GM23248 (cell line): ENCODE measurements at places on chromosomes 11 and 22. TPM values are rescaled to one million over a fixed set of nuclear protein-coding genes. Genes with fewer than 3 reads are reported as not detected.

HBG1 gene
- total RNA-seq, result not detected in 2 replicates

OR5B21 gene
- not detected in 2 replicates for total RNA-seq

HSD17B12 gene
- total RNA-seq, result 92.3 and 113 TPM in 2 replicates

KAT5 gene
- total RNA-seq, result 36.6 and 47.4 TPM in 2 replicates

CRACR2B gene
- total RNA-seq, result 0.38 and 2.3 TPM in 2 replicates

ROBO4 gene
- total RNA-seq, result 0.51 and 1.3 TPM in 2 replicates

DNA sequence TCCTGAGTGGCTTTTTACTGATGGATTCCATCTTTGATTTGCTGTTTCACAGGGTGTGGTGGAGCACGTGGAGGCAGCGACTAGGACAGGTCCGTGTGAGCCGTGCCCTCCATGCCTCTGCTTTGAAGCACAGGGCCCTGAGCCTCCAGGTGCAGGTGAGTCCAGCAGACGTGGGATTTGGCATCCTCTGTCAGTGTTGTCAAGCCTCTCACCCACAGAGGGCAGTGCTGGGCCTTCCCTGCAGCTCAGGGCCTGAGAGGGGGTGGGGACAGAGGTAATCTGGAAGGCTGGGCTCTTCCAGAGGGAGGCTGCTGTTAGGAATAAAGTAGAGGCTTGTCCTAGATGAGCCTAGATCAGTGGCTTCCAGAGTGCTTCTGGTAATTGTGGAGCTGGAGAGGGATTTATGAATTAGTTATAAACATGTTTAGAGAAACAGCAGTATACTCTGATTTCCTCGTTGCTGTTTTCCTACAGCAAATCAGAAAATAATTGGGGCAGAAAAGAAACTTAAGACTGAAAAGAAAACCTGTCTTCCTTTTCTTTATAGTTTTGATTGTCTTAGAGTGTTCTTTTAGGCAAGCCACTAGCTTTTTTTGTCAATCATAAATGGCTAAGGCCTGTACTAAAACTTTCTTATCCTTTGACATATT is 65.0 kb downstream of the SFI1 start:
- DNase-seq, result peak; percentile 86

GRCh38 chr11:126175393-126175792 is 36.1 kb downstream of the RPUSD4 start:
- DNase-seq, result peak; percentile 42

DNA sequence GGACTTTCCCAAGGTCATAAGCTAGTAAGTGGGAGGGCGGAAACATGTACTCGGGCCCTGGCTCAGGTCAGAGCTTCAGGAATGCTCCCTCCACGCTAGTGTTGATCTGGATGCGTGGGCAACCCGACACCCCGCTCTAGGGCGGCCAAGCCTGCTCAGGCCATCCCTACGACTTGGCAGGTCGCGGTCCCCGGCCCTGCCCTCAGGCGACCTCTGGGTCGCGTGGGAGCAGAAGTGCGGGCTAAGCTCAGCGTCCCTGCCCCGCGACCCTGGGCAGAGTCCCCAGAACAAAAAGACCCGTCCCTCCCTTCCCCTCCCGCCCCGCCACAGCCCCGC is 781 bp upstream of the TEF start:
- DNase-seq, result peak; percentile 97

DNA sequence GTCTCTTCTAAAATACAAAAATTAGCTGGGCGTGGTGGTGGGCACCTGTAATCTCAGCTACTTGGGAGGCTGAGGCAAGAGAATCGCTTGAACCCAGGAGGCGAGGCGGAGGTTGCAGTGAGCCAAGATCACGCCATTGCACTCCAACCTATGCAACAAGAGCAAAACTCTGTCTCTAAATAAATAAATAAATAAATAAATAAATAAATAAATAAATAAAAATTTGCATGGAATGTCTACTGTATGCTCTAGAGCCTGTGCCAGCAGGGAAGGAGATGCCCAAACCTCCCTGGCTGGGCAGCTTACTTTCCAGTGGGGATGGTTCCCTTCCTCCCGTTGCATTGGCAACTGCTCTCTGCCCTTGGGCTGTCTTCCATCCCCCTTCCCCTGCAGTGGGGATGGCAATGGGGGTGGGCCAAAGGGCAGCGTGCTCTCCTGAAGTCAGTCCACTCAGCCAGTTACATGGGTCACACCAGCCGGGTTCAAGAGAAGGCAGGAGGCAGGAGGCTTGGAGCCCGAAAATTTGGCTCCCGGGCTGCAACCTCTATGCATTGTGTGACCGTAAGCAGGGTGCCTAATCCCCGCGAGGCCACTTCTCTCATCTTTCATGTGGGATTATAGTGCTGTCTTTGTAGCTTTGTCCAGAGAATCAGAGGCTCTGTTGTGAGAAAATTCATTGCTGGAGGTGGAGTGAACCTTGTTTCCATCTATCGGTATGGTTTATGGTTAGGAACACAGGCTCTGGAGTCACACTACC is 1.4 kb upstream of the LRRC10B start:
- DNase-seq, result no peak

DNA sequence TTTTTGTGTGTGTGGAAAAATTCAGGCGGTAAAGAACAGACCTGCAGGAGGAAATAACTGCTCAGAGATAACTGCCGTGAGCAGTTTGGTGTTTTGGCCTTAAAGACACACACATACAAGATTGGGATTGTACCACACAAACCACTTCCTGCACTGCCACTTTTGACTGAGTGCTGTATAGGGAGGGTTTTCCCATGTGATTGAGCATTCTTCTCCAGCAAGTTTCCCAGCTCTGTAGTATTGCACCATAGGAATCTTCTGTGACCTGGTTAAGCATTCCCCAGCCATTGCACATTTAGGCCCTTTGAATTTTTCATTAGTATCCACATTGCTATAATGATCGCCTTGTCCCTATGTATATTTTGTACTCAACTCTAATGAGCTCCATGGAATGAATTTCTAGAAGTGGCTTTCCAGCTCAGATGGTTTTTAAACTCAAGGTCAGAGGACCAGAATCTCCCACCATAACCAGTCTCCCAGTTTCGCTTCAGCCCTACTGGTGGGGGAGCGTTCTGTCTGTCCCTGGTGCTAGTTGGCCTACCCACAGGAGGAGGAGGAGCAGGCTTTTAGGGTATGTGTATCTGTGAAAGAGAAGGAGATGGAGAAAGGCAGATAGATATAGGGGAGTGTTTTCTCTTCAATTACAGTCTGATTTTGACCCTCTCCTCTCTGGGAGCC is 9.3 kb downstream of the CD82 start:
- peak; percentile 92 for DNase-seq

DNA sequence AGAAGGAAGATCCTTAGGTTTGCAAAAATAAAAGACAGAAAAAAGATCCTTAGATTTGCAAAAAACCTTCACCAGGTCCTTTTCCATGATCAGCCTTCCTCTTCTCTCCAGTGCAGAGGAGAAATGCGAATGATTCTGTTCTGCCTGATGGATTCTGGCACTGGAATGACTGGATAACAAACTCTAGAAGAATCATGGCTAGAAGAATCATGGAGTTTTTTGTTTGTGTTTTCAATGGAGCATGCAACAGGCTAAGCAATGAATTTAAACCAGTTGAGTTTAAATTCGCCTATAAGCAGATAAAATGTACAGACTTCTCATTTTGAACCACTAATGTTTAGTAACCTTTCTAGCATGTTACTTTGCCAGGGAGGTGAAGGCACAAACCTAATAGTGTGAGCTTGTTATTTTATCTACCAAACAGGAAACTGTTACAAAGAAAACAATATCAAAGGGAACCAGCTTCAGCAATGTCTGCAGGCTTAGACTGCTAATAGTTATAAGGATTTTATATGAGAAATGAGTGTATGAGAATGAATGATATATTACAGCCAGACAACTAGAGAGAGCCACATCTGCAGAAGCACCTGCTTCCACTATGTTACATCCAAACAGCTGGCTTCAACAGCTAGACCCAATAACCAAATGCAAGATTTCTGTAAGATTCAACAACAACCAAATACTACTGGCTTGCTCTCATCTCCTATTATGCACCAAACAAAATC is 64.7 kb upstream of the APOA1 start:
- no peak for DNase-seq

GRCh38 chr11:32881286-32881685 is 11.3 kb upstream of the QSER1 start:
- peak; percentile 39 for DNase-seq

DNA sequence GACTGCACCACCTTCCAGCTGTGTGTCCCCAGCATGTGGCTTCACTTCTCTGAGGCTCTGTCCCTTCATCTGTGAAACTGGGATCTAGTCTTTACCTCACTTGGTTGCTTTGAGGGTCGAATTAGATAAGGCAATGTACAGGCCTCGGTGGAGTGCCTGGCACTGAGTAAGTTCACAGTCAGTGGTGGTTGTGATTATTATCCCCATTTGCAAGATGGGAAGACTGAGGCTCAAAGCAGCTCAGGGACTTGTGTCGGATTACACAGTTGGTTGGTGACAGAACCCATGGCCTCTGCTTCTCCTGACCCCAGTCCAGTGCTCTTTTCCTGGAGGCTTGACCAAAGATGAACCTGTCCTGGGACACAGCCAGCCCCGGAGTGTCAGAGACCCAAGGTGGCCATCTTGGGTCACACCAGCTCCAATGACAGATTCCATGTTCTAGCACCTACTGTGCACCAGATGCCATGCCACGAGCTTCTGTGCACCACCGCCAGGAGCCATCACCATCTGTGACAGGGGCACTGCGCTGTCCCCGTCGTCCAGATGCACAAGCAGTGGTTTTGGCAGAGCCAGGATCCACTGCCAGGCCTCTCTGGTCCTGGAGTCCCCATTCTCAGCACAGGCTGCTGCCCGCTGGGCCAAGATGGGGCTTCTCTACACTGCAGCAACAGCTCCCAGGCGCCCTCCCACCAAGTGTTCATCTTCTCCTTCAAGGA is 60.5 kb downstream of the IGLL1 start:
- DNase-seq, result peak; percentile 11

- no peak for DNase-seq
These were observed 6.5 kb downstream of the MTMR2 start for GRCh38 chr11:95917193-95918036.

DNA sequence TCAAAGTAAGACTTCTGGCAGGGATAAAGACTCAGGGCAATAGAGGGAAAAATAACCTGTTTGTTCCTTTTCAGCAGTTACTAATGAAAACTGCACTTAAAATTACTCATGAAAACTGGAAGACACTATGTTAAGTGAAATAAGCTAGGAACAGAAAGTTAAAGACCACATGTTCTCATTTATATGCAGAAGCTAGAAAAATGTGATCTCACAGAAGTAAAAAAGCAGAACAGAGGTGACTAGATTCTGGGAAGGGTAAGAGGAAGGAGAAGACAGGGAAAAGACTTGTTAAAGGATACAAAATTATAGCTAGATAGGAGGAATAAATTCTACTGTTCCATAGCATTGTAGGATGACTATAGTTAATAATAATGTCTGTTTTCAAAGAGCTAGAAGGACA is 22.2 kb downstream of the HPS5 start:
- DNase-seq, result no peak

DNA sequence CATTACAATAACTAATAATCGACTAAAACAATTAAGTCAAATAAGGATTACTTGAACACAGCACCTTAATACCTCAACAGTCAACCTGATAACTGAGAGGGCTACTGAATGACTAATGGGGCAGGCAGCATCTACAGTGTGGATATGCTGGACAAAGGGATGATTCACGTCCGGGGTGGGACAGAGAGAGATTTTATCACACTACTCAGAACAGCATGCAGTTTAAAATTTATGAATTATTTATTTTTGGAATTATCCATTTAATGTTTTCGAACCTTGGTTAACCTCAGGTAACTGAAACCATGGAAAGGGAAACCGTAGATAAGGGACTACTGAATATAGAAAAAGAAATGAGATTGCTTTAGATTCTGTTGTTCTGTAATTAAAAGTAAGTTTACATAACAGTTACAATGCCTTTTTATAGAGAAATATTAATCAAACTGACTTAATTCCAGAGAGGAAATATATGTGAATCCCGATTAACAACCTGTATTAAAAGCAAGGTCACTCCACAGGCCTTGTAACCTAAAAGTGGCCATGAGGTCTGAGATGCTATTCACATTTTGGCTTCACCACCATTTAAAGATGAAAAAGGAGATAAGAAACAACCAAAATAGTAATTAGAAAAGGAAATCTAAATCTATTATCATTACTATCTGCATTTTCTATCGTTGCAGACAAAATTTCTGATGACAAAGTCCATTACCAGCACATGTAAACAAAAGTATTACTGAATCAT is 119.0 kb upstream of the TP53AIP1 start:
- DNase-seq, result peak; percentile 75

- DNase-seq, result peak; percentile 21
These were observed 114.9 kb upstream of the E2F8 start for GRCh38 chr11:19355601-19356000.

- DNase-seq, result no peak
These were observed at the start of gene CD6 for GRCh38 chr11:60971520-60971919. CD6 (plus strand) TSS chr11:60971680; CDS start chr11:60971866, 186 bp downstream.

DNA sequence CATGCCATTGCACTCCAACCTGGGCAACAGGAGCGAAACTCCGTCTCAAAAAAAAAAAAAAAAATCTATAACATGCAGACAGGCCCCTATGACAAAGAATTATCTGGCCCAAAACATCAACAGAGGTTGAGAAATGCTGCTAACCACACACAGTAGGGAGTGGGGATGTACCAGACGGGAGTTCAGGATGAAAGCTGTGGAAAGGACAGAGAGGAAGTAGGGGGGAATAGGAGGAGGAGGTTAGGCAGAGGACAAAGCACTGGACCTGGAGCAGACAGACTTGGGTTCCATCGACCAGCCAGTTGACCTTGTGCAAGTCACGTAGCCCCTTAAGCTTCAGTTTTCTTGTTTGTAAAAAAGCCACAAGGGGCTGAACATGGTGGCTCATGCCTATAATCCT is 12.5 kb downstream of the LRP4 start:
- no peak for DNase-seq

DNA sequence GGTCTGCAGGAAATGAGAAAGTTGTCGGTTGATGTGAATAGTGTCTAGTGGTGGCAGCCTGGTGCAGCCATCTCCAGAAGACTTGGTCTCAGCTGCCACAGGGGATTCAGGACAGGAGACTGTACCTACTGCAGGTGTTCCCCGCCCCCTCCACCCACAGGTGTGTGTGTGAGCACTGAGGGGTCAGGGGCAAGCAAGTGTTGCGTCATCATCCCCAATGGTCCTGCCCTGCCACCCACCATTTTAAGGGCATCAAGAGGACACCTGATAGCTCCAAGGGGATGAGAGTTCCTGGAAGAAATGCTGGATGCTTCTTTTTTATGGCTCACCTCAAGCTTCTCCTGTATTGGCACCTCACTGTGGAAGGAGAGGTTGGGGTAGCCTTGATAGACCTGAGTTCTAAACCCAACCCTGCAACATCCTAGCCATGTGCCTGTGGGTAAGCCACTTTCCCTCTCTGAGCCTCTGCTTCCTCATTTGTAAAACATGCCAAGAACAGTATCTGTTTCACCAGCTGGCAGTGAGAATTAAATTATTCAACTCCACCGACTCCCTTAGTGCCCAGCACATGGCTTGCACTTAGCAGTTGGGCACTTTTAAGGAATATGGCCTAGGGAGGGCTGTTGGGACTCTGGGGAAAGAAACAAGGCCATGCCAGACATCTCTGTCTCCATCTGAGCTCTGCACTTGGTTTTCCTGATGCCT is 6.1 kb downstream of the C11orf91 start:
- no peak for DNase-seq
